ENCODE measurements at places on chromosomes 3 and 15.

DNA sequence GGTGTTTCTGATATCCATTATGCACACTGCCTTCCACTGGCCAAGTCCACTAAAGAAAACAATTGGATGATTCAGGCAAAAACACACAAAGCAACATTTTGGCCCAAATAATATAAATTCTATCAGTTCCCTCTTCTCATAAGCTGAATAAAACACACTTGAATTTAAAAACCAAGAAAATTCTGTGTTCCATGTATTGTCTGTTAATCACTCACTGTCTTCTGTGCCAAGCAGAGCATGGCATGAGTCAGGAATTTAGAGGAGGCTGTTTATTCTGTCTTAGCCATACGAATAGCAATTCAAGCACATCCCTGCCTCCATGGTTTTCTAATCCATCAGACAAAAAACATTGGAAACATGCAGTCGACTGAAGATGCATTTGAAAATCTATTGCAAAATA, 215.6 kb upstream of the UMPS start:
- DNase-seq: no peak

- no peak for DNase-seq
These were observed 84.8 kb upstream of the FOXB1 start for GRCh38 chr15:59918994-59919951.

GRCh38 chr3:52313188-52313773, 2.8 kb upstream of the DNAH1 start:
- DNase-seq: no peak

DNA sequence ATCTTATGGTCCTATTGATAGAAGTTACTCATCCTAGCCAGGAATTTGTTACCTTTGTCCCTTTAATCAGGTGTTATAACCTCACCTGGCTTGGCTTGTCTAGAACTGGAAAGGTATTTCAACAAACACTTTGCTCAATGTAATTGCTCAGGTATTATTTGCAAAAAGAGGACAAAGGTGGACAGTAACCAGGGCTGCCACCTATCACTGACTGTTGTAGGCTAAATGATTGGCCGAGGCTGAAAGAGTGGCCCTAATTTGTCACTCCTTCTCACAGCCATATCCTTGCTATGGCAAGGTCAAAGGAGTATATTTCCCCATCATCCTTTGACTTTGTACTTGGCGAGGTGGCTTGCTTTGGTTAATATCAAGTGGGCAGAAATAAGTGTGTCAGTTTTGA, 2.7 kb upstream of the SELENOS start:
- no peak for DNase-seq

- DNase-seq: no peak
These were observed 6.1 kb upstream of the HGD start for GRCh38 chr3:120688121-120688520.

GRCh38 chr3:55718521-55718921, 231.4 kb upstream of the WNT5A start:
- no peak for DNase-seq

GRCh38 chr3:99777210-99777549, 40.5 kb upstream of the CMSS1 start:
- DNase-seq: no peak

DNA sequence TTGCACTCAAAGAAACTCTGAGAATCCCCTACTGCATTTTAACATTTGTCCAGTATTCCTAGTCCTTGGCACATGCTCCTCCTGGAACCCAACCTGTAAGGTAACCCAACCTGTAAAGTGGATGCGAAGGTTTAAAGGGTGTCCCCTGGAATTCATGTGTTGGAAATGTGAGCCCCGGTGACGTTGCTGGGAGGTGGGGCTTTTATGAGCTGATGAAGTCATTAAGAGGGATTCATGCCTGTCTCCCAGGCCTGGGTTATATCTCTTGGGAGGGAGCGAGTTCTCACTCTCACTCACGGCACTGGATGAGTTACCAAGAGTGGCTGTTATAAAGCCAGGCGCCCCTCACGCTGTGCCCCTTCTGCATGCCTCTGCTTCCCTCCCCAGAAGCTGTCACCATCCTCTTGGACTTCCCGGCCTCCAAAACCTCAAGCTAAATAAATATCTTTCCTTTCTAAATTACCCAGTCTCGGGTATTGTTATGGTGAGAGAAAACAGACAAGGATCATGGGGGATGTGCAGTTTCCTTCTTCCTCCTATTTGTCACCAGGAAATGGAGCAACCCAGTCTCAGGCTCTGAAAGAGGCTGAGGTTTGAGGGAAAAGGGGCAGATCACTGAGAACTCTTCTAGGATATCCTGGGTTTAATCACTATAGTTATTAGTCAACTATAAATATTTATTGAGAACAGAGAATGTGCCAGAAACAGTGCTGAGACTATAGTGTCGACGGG, 7.6 kb downstream of the XXYLT1 start:
- DNase-seq: no peak

- no peak for DNase-seq
These were observed 70.3 kb upstream of the GALNT15 start for GRCh38 chr3:16104156-16104555.

DNA sequence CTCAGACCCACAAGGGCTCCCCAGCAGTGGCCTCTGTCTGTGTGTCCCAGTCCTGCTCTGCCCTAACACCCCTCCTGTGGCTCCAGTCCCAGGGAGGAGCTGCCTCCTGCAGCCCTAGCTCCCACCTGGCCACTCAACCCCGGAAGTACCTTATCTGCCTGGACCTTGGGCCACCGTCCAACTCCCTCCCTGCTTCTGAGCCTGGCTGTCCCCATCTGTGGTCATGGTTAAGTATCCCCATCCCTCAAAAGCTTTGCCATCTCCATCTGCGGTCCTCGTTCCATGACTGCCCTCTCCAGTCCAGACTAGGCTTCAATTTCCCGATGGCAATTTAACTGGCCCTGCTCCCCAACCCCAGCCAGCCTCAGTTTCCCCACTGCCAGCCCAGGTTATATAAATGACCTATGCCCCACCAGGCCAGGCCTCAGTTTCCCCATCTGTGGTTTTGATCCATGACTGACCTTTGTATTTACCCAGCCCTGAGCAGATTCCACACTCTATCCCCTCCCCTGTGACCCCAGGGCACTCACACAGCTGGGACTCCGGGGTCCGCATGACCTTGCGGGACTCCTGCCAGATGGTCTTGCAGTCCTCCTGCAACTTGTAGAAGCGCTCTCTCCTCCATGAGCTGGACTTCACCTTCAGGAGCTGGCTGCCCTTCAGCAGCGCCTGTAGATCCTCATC, 9.6 kb downstream of the PLCD1 start:
- DNase-seq: no peak

- no peak for DNase-seq
These were observed 23.2 kb downstream of the SCN11A start for GRCh38 chr3:39028546-39028945.

DNA sequence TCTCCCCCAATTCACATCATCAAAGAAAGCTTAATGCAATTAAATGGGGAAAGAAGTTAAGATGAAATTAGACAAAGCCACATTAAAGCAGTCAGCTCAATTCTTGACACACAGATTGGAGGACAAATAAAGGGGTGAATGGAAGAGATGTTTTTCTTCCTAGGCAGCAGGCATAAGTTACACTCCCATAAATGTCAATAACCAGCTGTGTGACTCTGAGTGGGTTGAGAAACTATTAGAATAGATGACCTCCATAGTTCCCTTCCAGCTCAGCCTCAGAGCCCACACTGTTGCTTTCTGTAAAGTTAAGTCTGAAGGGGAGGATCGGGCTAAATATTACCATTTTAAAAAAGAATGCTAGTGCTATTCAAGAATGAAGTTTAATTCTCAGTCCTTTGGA, 71.0 kb downstream of the THBS1 start:
- DNase-seq: no peak

DNA sequence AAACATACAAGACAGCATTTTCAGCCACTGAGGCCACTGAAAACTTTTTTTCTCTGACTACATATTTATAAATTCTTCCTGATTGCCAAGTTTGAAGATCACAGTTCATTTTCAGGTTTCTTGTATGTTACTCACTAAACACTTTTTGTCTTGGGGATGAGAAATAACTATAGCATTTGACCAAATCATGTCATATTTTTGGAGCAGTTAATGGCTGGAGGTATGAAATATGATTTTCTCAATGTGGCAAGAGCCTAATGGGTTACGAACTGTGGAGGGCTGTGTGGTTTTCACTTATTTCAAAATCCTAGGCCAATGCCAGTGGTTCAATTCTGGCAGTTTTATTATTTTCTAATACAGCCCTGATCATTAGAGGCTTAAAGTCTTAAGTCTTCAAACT, 64.4 kb downstream of the USP13 start:
- DNase-seq: no peak

DNA sequence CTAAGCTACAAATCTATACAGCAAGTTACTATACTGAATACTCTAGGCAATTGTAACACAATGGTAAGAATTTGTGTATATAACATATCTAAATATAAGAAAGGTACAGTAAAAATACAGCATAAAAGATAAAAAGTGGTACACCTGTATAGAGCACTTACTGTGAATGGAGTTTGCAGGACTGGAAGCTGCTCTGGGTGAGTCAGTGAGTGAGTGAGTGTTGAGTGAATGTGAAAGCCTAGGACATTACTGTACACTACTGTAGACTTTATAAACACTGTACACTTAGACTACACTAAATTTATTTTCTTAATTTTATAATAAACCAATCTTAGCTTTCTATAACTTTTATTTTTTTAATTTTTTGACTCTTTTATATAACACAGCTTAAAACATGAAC, 123.1 kb downstream of the ZMAT3 start:
- DNase-seq: no peak

DNA sequence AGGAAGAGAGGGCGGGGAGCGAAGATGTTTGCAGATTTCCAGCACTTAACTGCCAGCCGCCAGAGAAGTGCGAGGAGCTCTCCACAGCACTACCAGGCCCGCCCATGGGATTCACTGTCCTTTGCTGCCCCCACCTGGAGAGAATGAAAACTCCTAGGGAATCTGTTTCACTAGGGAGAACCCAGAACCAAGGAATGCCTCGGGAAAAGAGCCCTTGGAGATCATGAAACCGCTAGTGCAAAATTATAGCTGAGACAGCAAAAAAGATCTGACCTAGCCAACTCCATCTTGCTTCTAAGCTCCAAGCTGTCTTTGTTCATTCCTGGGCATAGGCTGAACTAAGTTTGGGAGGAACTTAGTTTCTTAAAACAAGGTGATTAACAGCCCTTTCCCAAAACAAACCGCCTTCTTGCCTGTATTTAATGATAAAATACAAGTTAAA, 82.6 kb upstream of the GCNT3 start:
- peak; percentile 83 for DNase-seq

DNA sequence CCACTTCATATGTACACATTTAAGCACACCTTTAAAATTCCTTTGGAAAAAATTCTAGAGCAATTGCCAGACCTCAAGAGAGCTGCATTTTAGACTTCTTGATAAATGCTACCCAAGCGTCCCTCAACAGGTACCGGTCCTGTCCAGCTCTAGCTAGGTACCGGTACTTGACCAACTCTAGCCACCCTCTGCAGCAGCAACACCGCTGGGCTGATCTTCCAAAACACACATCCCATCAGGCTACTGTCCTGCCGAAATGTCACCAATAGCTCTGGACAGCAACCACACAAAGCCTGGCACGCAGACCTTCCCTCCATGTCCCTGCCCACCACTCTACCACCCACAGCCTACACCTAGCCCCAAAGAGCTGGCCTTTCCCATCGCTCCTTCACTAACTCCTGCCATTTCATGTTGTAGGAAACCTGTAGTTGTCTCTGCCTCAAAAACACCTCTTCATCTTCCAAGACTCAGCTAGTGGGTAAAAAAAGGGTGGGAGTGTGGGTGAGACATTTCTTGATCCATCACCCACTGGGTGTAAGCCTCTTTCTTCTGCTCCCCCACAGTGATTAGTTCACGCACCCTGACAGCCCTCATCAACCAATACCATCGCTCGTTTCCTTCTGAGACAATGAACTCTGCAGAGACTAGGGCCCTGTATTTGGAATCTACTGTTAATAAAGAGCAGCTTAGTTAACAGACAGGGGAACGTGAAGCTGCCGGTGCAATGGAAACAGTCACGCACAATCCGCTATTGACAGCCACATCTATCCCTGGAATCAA, 6.8 kb downstream of the CHSY1 start:
- DNase-seq: no peak

DNA sequence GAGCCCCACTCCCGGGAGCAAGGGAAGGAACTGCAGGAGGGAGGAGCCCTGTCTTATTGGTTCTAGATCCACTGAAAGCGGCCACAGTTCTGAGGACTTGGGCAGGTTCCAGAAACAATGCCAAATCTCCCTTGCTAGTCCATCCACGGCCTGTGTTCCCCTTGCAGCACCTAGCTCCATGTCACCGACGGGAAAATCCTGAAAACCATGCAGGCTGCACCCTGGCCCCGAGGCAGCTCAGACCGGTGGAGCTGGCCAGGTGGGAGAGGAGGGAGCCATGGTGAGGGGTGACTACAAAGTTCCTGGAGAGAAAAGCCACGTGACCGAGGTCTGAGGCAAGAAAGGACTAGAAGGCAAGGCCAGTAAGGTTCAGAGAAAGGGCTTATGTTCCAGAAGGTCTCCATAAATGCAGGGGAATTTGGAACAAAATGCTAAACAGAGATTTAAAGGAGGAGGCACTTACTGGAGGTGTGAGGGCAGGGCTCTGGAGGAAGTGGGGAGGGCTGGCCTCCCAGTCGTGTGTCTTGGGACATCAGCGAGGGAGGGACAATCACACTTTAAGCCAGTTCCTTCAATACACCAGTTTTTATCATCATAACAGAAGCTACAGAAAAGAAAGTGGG, 5.4 kb downstream of the MGLL start:
- DNase-seq: no peak

- DNase-seq: no peak
These were observed 9.8 kb downstream of the CTXND1 start for GRCh38 chr15:80242132-80242769.

DNA sequence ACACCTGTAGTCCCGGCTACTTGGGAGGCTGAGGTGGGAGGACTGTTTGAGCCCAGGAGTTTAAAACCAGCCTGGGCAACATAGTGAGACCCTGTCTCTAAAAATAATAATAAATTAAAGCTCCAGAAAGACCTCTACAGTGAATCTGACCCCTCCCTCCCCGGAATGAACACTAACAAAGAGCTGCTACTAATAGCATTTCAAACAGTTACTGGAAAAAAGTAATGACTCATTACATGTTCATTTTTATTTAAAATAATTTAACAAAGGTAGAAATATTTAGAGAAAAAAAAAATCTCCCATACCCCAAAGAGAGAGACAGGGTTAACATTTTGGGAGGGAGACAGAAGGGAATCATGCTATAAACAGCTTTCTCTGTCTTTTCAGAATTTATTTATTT, 2.2 kb upstream of the UBA3 start:
- no peak for DNase-seq

DNA sequence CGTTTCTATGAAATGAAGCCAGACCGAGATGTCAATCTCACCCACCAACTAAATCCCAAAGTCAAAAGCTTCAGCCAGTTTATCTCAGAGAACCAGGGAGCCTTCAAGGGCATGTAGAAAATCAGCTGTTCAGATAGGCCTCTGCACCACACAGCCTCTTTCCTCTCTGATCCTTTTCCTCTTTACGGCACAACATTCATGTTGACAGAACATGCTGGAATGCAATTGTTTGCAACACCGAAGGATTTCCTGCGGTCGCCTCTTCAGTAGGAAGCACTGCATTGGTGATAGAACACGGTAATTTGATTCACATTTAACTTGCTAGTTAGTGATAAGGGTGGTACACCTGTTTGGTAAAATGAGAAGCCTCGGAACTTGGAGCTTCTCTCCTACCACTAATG, 41.9 kb upstream of the TRA2B start:
- no peak for DNase-seq

- peak; percentile 24 for DNase-seq
These were observed 52.8 kb upstream of the DGKG start for GRCh38 chr3:186414735-186415419.

- DNase-seq: no peak
These were observed 4.4 kb upstream of the CA12 start for GRCh38 chr15:63385911-63386531.

- no peak for DNase-seq
These were observed 73.1 kb upstream of the SPATA12 start for GRCh38 chr3:56987238-56987895.
